ENCODE measurements at places on chromosomes 2 and 18.

GRCh38 chr2:26170795-26171194 lies 2.1 kb upstream of the GAREM2 start:
- DNase-seq, result no peak

GRCh38 chr18:38545071-38545470 lies 979.5 kb upstream of the CELF4 start:
- no peak for DNase-seq

GRCh38 chr2:40279001-40279400 lies 172.9 kb downstream of the SLC8A1 start:
- DNase-seq, result no peak

DNA sequence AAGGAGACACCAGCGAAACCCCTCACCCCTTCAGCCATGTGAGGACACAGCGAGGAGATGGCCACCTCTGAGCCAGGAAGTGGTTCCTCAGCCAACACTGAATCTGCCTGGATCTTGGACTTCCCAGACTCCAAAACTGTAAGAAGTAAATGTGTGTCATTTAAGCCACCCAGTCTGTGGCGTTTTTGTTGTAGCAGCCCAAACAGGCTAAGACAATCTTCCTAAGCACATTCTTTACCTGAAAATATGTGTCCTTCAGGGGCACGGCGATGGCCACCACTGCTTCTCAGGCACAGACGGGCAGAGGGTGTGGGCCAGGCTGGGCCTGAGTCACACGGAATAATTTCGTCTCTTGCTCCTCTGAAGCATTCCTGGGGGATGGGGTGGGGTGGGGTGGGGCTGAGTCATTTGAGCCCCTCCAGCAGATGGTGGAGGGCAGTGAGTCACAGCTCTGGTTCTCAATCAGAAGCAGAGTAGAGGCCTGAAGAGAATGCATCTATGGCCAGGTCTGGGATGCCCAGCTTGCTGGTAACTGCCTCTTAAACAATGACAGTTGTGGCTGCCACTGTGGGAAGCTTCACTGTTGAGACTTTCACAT lies 142.4 kb downstream of the CAPN13 start:
- no peak for DNase-seq

DNA sequence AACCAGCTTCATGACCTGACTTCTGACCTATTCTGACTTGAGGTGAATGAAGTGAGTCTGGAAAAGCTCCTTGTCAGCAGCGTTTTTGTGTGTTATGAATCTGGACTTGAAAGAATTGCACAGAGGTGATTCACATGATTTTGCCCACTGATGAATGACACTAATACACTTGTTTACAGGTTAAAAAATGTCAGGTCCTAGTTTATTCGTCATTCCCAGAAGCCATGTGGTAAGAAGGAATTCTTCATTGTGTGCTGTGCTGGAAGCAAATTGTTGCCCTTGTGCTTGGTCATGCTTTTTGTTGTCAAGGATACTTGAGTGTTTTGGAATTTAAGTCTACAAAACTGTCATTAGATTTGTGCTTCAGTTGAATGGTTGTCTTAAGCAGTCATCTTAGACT lies 15.5 kb downstream of the SEC11C start:
- DNase-seq, result no peak

DNA sequence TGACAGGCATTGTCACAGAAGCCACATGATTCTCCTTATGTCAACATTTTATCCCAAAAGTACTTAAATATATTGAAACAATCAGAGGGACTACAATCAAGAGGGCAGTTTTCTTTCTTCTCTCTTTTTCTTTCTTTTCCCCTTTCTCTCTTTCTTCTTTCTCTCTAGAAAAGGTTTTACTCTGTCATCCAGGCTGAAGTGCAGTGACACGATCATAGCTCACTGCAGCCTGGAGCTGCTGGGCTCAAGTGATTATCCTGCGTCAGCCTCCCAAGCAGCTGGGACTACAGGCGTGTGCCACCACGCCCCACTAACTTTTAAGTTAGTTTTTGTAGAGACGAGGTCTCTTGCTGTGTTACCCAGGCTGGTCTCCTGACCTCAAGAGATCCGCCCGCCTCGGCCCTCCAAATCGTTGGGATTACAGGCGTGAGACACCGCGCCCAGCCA lies 1.0 kb upstream of the PRKD3 start:
- no peak for DNase-seq

DNA sequence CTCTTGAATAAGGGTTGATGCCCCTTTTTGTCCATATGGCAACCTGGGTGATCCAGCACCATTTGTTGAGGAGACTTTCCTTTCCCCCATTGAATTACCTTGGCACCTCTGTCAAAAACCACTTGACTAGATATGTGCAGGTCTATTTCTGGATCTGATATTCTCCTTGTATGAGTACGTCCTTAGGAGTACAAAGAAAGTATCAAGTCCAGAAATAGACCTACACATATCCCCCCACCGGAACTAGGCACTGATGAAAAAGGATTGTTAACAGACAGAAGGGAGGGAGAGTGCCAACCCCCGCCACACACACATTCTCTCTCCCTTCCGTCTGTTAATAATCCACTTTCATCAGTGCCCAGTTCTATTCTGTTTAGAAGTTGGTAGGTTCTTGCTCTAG lies 225.0 kb downstream of the TMEM163 start:
- no peak for DNase-seq

DNA sequence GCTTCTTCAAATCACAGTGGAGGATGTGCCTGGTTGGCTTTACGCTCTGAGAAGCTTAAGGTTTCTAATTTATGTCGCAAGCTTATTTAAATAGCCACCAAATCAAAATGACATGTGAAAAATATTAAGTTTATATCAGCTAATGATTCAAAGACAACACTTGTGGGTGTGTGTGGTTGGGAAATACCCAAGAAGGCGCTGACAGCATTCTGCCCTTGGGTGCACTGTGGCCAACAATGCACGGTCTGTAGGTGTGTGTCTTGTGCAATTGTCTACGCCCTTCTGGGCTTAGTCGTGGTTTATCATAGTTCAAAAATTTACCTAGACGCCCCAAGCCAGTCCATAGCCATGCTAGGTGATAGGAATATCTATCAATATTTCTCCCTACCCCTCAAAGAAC lies 60.9 kb downstream of the KCTD1 start:
- DNase-seq, result no peak

DNA sequence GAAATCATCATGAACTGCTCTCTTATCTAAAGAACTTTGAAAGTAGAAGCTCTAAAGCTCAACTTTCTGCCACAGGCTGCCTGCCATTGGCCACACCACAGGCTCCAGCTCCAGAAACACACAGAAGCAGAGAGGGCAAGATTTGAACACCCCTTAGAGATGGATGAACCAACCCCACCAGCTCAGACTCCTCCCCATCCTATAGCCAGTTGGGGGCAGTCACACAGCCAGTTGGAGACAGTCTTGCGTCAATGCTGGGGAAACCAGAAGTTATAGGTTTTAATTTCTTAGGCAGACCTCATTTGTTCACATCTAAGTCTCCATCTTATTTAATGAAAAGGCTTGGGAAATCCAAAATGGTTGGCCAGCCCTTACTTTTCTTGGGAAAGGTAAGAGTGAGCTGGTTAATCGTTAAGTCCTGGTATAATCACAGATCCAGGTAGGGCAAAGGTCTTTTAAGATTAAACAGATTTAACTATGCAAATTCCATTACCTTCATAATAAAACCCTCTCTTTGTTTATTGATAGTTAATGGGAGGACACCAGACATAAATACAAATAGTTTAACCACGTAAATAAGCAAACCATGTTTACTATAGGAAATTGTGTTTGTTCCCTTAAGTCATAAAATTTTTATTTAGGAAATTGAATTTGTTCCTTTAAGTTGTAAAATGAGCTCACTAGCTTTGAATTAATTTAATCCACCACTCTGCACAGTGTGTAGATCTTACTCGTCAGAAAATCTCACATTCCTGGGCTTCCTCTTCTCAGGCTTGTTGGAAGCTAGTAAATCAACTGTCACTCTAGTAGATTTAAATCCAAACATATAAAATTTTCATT lies 28.0 kb downstream of the MRO start:
- no peak for DNase-seq

GRCh38 chr2:96638144-96639121 lies at the start of gene KANSL3:
TSS of gene KANSL3 (minus strand) at chr2:96638312. CDS start at chr2:96637135, 1,177 bp downstream.
- peak; percentile 85 for DNase-seq

GRCh38 chr2:70144443-70145143 lies 46.2 kb downstream of the C2orf42 start:
- no peak for DNase-seq

- no peak for DNase-seq
Measured at GRCh38 chr2:223057569-223057968, 5.6 kb downstream of the KCNE4 start.

DNA sequence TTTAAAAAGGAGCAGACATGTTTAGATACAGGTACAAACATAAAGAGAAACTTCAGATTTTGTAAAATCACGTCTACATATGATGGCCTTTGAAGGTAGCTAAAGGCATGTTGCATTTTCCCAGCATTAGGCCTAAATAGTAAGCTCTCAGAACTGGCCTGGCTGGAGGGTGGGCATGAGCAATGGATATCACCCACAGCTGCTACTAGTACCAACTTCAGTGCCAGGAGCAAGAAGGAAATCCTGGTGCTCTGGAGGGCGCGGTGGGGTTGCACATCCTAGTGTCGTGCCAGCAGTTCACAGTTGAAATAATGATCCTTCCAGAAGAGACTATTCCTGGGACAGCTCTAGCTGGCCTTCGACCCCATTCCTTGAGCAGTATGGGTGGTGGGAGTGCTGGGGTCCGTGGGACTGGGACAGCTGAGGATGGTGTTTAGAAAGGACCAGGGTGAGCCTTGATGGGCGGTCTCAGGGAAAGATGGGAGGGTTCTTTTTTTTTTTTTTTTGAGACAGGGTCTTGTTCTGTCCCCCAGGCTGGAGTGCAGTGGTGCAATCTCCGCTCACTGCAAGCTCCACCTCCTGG lies 4.9 kb downstream of the DES start:
- no peak for DNase-seq

DNA sequence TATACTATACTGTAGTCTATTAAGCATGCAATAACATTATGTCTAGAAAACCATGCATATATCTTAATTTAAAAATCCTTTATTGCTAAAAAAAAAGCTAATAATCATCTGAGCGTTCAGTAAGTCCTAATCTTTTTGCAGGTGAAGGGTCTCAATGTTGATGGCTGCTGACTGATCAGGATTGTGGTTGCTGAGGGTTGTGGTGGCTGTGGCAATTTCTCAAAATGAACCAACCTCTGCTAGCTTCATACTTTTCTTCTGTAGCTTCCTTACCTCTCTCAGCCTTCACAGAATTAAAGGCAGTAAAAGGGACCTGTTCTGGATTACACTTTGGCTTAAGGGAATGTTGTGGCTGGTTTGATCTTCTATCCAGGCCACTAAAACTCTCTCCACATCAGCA lies 235.8 kb downstream of the NBAS start:
- no peak for DNase-seq

- DNase-seq, result no peak
Measured at GRCh38 chr2:190410166-190410565, 2.0 kb downstream of the MFSD6 start.

All from HuH-7.5 (cell line).